ENCODE measurements at places on chromosomes 11 and 22.
A peak's percentile ranks its signal among the peaks of the same experiment; 100 is the strongest.

DNA sequence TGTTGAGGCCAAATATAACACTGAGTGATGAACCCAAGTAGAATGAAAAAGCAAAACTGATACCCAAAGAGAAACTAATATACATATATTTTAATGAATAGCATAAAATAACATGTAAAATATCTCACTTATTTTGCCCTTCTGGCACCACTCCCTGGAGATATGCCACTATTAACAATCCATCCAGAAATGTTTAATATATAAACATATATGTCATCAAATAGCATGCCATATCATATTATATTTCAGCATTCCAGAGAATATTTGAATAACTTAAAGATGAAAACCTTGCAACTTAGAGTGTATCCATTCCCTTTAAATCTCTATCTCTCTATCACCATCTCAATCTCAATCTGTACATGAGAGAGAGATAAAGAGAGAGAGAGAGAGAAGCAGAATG lies 1073.3 kb upstream of the RAG2 start:
- no peak for DNase-seq
- H3K4me1 ChIP-seq: no peaks in the 10 kb centered on the region
- no peak overlapping the region for H3K4me3 ChIP-seq
- no peaks in the 10 kb centered on the region for H3K36me3 ChIP-seq
- no peak overlapping the region for H3K27ac ChIP-seq

DNA sequence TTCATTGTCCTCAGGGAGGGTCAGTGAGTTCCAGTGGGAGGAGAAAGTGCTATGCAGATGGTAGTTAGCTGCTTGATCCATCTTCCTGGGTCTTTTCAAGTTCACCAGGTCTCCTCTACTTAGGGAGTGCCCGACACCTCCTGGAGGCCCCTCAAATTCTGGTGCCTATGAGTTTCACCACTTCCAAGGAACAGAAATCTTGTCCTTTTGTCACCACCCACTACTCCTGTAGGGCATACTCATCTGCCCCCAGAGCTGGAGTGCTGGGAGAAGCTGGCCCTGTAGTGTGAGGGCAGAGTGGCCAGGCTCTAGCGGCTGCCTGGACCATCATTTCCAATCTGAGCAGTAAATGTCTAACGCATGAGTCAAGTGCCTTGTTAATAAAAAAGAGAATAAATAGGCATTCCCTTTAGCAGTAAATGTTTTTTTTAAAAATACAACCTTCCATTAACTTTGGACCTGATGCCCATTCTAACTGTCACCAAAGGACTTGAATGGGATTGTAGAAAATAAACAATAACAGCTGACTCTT lies 12.5 kb downstream of the IRAG1 start:
- H3K27ac ChIP-seq: no peak overlapping the region
- no peaks in the 10 kb centered on the region for H3K36me3 ChIP-seq
- H3K27me3 ChIP-seq: peaks cover 22% of the 10 kb centered on the region
- DNase-seq: no peak
- no peak overlapping the region for H3K4me3 ChIP-seq

GRCh38 chr22:30324014-30324730 lies 2.6 kb downstream of the TBC1D10A start:
- H3K27ac ChIP-seq: peak overlapping the region; percentile 80
- H3K27me3 ChIP-seq: no peaks in the 10 kb centered on the region
- peak; percentile 45 for DNase-seq
- H3K36me3 ChIP-seq: peaks cover 4% of the 10 kb centered on the region

GRCh38 chr11:91791171-91791468 lies 433.5 kb upstream of the FAT3 start:
- H3K27ac ChIP-seq: no peak overlapping the region
- H3K36me3 ChIP-seq: no peaks in the 10 kb centered on the region
- no peak overlapping the region for H3K4me3 ChIP-seq
- no peaks in the 10 kb centered on the region for H3K27me3 ChIP-seq
- H3K4me1 ChIP-seq: no peaks in the 10 kb centered on the region
- no peak for DNase-seq

DNA sequence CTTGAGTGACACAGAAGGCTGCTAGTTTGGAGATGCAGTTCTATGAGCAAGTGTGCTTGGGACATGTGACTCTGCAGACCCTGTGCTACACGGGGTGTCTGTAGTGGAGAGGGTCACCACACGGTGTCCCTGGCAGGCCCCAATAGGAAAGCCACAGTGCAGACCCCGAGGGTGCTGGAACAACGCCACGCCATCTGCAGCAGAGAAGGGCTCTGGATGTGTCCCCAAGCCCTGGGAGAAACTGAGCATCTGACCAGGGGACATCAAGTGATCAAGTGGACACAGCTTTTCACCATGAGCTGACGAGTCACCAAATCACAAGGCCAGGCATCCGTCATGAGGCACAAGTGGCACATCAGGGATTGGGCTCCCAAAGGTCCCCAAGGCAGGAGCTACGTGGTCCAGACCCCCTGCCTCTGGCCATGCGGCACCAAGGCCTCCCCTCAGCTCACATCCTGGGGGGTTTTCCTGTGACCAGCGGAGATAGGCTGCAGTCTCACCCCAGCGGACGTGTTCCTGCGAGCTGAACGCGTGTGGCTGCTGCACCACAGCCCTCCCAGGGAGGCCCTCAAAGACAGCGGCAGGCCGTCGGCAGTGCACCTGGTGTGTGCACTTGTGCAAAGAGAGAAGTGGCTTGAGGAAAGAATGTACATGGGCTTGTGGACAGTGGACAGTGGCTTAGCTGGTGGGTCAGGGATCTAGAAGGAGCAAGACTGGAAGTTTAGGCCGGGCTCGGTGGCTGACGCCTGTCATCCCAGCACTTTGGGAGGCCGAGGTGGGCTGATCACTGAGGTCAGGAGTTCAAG lies 96.7 kb downstream of the RPS6KA4 start:
- no peak overlapping the region for H3K4me3 ChIP-seq
- no peaks in the 10 kb centered on the region for H3K4me1 ChIP-seq
- no peak overlapping the region for H3K27ac ChIP-seq
- no peaks in the 10 kb centered on the region for H3K36me3 ChIP-seq
- no peak for DNase-seq

- no peaks in the 10 kb centered on the region for H3K4me1 ChIP-seq
- no peaks in the 10 kb centered on the region for H3K27me3 ChIP-seq
- H3K27ac ChIP-seq: no peak overlapping the region
- no peak overlapping the region for H3K4me3 ChIP-seq
- H3K36me3 ChIP-seq: peaks cover 8% of the 10 kb centered on the region
These were observed 3.4 kb downstream of the CEND1 start for GRCh38 chr11:786235-787083.

DNA sequence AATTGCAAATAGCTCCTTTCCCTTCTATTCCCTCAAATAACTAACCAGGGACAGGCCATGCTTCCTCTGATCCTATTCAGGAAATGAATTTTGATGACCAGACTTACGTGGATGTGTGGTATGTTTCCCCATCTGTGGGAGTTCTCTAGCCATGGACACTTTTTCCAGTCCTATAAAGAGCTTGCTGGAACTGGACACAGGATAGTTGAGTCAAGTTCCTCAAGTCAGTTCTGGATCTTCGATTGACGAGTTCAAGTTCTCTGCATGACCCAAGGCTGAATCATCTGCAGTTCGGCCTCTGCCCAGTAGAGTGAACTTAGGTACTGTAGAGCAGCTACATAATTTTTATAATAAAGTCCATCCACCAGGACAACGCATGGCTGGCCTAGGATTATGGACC lies 52.7 kb upstream of the CCND1 start:
- no peak for DNase-seq
- H3K4me3 ChIP-seq: no peak overlapping the region
- peaks cover 18% of the 10 kb centered on the region for H3K27me3 ChIP-seq
- H3K27ac ChIP-seq: no peak overlapping the region

GRCh38 chr11:66922551-66922950 lies 35.6 kb downstream of the PC start:
- no peak overlapping the region for H3K4me3 ChIP-seq
- no peaks in the 10 kb centered on the region for H3K36me3 ChIP-seq
- no peak overlapping the region for H3K27ac ChIP-seq
- no peaks in the 10 kb centered on the region for H3K27me3 ChIP-seq

Measured in activated T-cell treated with anti-CD3 and anti-CD28 coated beads, Interleukin-2, amount 50 U/mL, for 72 hours (primary cell).